ENCODE measurements at places on chromosomes 2 and 18.
A peak's percentile ranks its signal among the peaks of the same experiment; 100 is the strongest.

GRCh38 chr18:60246606-60247005 is 126.0 kb downstream of the MC4R start:
- no peak for DNase-seq

- DNase-seq, result no peak
Measured at GRCh38 chr2:189824694-189825396, 40.6 kb downstream of the PMS1 start.

GRCh38 chr2:126863336-126864015 is 35.2 kb upstream of the TEX51 start:
- DNase-seq, result no peak

DNA sequence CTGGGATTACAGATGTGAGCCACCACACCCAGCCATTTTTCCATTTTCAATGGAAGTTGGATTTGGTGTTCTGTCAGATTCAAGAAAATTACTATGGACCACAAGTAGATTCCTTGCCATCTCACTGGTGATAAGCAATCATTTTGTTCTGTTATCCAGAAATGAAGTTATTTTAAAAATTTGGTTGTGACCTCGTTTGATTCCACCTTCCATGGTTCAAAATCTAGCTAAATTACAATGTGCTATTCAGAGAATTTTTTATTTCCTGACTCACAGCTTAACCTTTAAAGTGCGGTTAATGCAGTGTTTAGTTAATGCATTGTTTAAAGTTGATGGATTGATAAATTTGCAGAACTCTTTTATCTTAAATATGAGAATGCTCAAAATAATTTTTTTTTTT is 243.2 kb upstream of the BOD1L2 start:
- no peak for DNase-seq

- no peak for DNase-seq
Measured at GRCh38 chr18:45441110-45441847, 174.0 kb upstream of the SLC14A2 start.

DNA sequence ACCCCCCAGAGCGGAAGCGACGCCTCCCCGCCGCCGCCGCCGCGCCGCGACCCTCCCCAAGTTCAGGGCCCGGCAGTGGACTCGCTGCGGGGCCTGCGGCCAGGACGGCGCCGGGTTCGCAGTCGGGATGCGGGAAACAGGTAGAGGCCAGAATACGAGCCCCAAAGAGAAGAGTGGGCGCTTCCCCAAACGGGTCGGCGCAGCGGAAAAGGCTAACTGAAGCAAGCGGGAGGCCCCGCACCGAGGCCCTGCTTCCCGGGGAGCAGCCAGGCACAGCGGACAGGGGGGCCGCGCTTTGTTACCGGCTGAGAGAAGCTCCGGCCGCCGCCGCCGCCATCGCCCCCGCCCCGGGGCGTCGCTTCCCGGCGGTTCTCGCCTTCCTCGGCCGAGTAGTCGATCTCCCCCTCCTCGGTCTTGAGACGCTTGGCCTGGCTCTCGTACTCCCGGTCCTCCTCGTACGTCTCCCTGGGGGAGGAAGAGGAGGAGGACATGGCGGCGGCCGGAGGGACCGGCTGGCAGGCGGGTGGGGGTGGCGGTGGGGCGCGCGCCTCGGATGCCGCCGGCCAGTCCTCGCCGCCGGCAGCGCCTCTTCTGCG is 494 bp downstream of the HNRNPLL start:
- peak; percentile 49 for DNase-seq

DNA sequence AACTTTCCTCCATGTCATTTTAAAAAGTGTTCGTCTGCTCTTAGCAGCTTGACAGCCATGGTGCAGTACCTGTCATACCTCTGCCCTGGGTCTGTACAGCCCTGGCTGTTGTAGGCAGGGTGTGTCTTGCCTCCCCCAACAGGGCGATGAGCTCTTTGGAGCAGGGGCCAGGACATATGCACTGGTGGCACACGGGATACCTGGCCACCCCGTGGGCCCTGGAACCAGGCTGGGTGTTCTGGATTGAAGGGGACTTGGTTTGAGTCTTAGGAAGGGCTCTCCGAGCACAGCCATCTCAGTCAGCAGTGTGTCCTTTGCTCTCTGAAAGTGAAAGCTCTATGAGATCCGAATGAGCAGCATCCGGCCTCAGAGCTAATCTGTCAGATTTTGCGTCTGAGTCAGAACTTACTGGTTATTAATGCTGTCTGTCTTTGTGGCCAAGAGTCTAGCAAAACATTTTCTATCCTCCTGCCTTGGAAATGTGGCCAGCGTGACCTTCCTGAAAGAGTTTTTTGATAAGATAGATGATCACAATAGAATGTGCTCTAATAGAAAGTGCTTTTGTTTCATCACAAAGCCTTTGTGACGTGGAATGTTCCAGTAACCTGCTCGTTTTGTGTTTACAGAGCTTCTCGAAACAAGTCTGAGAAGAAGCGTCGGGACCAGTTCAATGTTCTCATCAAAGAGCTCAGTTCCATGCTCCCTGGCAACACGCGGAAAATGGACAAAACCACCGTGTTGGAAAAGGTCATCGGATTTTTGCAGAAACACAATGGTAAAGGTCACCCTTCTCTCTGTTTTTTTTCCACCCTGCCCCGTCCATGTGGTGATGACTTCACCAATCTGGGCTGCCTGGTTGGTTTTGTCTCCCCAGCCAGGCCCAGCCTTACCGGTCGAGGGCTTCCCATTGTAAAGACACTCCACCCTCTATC is 77.3 kb upstream of the RPL31 start:
- peak; percentile 31 for DNase-seq

DNA sequence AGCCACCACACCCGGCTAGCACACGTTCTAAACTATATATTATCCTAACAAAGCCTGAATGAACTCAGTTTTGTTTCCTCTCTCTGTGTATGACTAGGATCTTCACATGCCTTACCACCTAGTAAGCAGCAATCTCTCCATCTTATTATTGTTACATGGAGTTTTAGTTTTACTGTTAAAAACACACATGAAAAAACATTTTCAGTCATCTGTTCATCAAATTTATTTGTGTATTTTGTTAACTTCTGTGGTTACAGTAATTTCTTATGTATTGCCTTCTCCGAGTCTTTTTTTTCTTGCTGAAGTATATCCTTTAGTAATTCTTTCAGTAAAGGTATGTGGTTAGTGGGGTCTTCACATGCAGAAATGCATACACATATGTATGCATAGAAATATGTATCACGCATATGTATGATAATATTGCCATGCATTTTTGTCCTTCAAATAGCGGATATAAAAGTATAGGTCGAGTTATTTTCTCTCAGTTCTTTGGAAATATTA is 31.4 kb downstream of the ANO7 start:
- no peak for DNase-seq

- DNase-seq, result no peak
Measured at GRCh38 chr2:111185361-111186022, 64.8 kb downstream of the BCL2L11 start.

GRCh38 chr2:121529439-121530211 is 1.1 kb upstream of the RNU4ATAC start:
- DNase-seq, result no peak

- DNase-seq, result no peak
Measured at GRCh38 chr2:199928626-199929025, 17.5 kb downstream of the C2orf69 start.

GRCh38 chr2:127034051-127034450 is 72.9 kb downstream of the BIN1 start:
- DNase-seq, result no peak

DNA sequence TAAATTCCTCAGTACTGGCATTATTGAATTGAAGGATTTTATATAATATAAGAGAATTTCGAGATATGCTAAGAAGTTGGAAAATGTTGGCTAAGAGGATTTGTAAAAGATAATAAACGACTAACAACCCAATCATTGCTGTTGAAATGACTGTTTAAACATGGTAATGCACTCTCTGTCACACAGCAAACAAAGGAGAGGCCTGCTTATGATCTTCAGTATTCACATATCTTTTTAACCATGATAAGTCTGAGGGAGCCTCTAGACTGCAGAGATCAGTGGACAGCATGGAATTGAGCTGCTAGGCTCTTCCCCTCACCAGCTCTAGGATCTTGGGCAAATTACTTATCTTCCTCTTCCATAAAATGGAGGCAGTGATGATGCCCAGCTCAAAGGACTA is 2.7 kb downstream of the KCTD18 start:
- DNase-seq, result no peak
